Foreskin keratinocyte (primary cell): ENCODE measurements at places on chromosomes 7 and 10. TPM values are rescaled to one million over a fixed set of nuclear protein-coding genes. Genes with fewer than 3 reads are reported as not detected.

Gene C7orf33
- not detected in 2 replicates for total RNA-seq

Gene HNRNPA2B1
- total RNA-seq = 487 and 722 TPM in 2 replicates

Gene VAX1
- 0.04 and 0.14 TPM in 2 replicates for total RNA-seq

Gene SORCS1
- total RNA-seq = not detected in 2 replicates

Gene MYL10
- total RNA-seq = not detected in 2 replicates

DNA sequence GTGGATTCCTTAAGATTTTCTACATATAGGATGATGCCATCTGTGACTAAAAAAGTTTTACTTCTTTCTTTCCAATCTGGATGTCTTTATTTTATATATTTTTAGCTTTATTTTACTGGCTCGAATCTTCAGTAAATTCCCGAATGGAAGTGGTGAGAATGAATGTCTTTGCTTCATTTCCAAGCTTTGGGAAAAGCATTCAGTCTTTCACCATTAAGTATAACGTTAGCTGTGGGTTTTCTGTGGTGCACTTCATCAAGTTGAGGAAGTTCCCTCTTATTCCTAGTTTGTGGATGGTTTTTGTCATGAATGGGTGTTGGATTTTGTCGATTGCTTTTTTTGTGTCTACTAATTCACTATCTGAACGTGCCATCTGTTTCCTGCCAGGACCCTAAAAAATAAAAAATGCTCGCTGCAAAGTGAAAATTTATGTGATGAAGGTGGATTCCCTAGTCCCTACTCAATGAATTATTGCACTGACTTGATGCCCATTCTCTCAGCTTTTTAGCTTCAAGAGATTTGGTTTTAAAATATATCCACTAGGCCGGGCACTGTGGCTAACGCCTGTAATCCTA, 90.2 kb upstream of the CARD11 start:
- no peak for DNase-seq

- no peak for DNase-seq
Observed at GRCh38 chr7:475951-476441, 43.6 kb downstream of the PDGFA start.

DNA sequence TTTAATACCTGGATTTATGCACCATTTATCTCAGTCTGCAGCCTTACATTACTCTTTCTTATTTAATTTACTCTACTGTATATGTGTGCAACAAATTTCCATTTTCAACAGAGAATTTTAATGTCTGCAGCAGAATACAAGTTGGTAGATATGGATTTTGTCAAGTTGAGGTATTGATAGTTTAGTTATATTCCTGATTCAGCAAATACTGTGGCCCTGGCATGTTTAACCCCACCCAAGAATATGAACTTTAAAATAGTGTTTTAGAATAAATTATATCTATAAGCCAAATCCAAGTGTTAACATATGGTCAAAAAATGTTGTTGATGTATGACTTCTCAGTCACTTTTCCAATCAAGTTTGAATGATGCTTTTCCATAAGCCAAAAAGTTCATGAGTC, 378.4 kb upstream of the NRG3 start:
- DNase-seq = no peak

DNA sequence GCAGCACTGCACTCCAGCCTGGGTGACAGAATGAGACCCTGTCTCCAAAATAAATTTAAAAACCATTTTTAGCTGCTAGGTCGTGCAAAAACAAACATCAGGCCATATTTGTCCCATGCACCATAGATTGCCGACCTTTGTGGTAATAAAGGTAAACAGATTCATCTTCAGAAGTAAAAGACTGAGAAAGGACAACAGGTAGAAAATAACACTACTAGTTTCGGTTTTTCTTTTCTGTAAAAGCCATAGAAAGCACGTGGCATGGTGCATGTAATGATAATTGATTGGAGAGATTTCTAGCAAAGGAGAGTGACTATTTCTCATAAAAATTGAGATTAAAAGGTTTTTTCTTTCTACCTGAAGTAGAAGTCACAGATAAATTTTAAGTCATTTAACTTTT, 93.9 kb downstream of the DNAH11 start:
- no peak for DNase-seq

DNA sequence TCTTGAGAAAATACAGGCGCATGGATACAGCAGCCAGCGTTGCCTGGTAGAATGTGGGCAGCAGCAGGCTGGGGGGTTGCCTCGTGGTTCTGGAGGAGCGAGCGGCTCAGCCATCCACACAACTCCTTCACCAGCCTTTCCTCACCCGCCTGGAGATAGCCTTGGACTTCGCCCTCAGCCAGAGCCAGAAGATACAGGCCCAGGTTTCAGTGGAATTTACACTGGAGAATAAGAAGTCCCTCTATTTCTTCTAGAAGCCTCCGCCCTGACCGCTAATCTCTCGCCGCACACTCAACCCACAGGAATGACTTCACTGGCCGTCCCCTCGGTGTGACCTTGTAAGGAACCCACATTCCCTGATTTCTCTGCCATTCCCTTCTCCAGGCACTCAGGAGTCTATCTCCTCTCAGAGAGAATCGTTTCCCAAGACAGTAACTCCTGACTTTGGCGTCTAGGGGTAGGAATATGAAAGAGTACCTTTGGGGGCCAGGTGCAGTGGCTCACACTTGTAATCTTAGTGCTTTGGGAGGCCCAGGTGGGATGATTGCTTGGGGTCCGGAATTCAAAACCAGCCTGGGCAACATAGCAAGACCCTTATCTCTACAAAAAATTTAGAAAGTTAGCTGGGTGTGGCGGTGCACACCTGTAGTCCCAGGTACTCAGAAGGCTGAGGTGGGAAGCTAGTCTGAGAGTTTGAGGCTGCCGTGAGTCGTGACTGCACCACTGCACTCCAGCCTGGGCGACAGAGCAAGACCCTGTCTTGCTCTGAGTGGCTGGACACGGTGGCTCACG, 52.0 kb upstream of the ECHDC3 start:
- DNase-seq = no peak

DNA sequence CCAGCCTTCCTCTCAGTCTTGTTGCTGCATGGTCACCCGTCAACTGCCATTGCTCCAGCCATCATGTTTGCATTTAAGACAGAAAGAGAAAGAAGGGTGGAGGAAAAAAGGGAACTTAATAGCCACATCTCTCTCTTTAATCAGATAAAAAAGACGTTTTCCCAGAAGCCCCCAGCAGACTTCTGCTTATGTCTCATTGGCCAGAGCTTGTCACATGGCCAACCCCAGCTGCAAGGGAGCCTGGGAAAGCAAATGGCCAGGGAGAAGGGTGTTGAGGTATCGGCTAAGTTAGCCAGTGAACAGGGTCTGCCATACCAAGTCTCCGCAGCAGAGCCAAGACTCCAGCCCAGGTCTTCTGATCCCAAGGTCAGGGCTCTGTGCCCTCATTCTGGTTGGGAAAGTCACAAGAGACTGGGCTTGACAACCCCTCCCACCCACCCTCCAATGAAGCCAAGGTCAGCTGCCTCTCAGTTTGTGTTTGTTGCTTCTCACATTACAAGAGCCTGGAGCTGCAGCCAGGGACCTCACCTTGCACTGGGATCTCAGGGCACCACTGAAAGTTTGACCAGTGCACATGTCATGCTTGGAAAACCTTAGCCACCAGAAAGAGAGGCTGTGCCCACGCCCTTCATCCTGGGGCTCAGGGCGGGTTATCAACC, 80.3 kb upstream of the LYZL2 start:
- DNase-seq = no peak

- DNase-seq = no peak
Observed at GRCh38 chr7:30379131-30379530, 94.7 kb downstream of the ZNRF2 start.

GRCh38 chr10:69896606-69897231, 95.0 kb downstream of the COL13A1 start:
- no peak for DNase-seq

- DNase-seq = no peak
Observed at GRCh38 chr10:114694062-114694461, 36.0 kb upstream of the ABLIM1 start.

DNA sequence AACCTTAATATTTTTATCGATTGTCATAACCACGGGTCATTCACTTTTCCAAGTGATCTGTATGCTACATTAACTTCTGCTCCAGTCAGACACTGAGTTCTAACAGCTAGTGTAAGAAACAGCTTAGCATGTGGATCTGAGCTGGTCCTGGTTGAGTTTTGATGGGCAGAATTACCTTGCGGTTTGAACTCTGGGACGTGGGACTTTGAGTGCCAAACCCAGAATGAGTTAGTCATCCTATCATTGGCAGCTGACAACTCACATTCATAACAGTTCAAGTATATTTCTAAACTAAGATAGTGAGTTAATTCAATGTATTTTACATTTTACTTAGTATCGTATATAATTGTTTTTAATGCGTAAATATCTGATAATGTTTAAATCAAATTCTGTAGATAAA, 43.2 kb downstream of the C7orf33 start:
- DNase-seq = peak; percentile 18

DNA sequence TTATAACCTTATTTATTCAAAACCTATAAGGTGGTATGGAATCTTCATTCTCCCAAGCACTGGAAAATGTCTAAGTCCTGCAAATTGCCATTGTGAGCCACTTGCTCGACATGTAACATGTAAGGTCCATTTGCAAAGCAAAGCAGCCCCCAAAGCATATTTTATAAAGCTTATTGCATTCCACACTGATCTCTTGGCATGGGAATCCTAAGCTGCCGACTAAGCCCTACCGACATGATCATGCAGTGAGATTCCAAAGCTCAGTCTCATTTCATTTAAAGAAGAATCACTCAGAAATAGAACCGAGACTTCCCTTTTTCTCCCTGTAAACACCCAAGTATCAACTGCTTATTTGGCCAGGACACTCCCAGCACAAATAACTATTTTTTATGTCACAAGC, 333.4 kb upstream of the MYO3A start:
- no peak for DNase-seq

DNA sequence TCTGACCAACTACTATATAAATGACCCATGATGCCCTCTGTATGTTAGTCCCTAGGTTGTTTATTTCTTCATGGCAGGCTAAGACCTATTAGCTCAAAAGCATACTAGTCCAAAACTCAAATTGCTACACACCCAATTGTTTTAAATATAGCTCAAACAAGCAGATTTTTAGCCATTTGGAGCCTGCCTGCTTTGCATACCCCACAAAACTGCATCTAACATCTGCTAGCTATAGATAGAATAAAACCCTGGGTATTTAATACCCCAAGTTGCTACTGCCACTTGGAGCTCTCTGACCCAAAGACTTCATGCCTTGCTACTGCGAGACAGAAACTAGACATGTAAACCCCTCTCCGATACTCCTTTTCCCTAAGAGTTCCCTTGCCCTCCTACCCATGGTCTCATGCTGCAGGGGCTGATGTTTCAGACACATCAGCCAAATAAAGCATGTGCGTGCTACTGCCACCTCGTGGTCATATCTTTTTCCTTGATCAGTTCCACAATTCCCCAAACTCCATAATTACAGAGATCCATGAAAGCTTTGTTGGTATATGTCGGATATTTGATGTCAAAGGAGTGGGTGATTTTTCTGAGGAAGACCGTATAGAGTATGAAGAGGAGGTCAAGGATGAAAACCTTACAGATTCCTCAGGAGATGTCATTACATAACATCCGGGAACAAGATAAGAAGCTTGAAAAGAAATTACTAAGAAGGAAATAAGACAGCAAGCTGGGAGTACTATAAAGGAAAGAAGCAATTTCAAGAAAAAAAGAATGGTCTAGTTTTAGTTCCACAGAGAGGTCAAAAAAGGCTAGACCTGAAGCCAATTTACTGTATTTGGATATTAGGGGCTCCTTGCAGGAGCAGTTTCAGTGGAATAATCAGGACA, 386.6 kb downstream of the SH2D4B start:
- no peak for DNase-seq

- no peak for DNase-seq
Observed at GRCh38 chr7:121562259-121562658, 166.2 kb upstream of the FAM3C start.

- no peak for DNase-seq
Observed at GRCh38 chr10:106557951-106558733, 606.4 kb downstream of the SORCS1 start.

DNA sequence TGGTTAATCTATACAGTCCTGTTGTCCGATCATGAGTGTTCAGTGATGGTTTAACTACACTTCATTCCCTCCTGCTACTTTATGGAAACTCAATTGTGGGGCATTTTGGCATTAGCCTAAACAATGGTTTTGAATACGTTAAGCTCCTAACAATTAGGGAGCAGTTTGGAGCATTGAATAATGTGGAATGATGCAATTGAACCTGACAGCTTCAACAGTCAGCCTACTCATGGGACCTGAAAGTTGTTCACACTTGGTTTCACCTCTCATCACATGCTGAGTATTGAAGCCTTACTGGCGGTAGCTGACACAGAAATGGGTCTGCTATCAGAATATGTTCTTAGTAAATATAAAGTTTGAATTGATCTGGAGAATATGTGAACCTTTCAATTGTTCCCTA, 186.1 kb downstream of the MLLT10 start:
- DNase-seq = no peak

DNA sequence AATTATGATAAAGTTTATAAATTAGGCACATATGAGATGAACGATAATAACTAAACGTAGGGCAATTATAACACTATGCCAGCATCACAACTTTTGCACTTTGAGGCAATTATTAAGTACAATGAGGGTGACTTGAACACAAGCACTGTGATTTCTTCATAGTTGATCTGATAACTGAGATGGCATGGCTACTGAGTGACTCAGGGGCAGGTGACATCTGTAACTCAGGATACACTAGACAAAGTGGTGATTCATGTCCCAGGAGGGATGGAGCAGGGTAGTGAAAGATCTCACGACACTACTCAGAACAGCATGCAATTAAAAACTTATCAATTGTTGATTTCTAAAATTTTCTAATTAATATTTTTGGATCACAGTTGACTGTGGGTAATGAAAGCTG, 98.3 kb upstream of the ARHGAP21 start:
- peak; percentile 64 for DNase-seq
